Psoas muscle (tissue), 8 donors: ENCODE measurements at places on chromosomes 6 and 20. TPM values are rescaled to one million over a fixed set of nuclear protein-coding genes. Genes with fewer than 3 reads are reported as not detected.

TENT5A gene
- 1.8 TPM for polyA plus RNA-seq

ULBP3 gene
- polyA plus RNA-seq: 0.55 TPM

PI16 gene
- 1.2 TPM for polyA plus RNA-seq

DEFB125 gene
- not detected for polyA plus RNA-seq

TSPYL1 gene
- 55.1 TPM for polyA plus RNA-seq

PROCR gene
- polyA plus RNA-seq: 6.1 TPM

RIN2 gene
- 5.5 TPM for polyA plus RNA-seq

LRRC1 gene
- 0.39 TPM for polyA plus RNA-seq

LBP gene
- 10.2 TPM for polyA plus RNA-seq

MYH7B gene
- polyA plus RNA-seq: 6.4 TPM

CST2 gene
- not detected for polyA plus RNA-seq

DNA sequence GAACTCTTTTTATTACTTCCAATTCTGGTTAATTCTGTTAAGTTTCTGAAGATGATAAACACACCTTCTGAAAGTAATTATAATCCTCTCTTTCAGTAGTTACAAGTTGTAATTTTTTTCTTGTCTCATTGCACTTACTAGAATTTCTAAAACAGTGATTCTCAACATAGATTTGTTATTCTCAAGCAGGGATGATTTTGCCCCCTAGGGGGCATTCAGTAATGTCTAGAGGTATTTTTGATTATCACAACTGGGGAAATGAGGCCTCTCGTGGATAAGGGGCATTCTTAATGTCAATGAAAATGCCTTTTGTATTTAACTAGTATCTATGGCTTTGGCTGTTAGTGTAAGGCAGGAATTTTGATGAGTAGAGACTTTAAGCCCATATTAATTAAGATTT is 39.4 kb upstream of the MAFB start:
- DNase-seq: no peak

- DNase-seq: peak; percentile 37
Measured at GRCh38 chr20:34473262-34473883, 42.8 kb upstream of the DYNLRB1 start.

DNA sequence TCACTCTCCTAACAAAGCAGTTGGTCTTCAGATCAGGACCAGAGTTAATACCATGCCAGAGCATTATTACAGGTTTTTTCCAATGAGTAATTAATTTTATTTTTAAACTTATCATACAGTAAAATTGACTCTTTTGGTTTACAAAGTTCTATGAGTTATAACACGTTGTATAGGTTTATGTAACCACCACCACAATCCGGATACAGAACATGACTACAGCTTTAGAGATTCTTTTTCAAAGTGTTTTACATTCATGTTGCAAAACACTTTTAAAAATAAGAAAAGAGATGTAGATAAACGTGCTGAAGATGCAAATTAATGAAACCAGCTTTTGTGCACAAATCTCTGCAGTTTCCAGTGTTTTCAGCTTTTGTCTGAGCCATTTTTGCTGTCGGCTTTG is 1.5 kb upstream of the TPBG start:
- no peak for DNase-seq

- DNase-seq: peak; percentile 33
Measured at GRCh38 chr20:21102603-21103311, 3.4 kb downstream of the LINC00237 start.

- no peak for DNase-seq
Measured at GRCh38 chr20:11350126-11351005, 567.3 kb upstream of the BTBD3 start.

DNA sequence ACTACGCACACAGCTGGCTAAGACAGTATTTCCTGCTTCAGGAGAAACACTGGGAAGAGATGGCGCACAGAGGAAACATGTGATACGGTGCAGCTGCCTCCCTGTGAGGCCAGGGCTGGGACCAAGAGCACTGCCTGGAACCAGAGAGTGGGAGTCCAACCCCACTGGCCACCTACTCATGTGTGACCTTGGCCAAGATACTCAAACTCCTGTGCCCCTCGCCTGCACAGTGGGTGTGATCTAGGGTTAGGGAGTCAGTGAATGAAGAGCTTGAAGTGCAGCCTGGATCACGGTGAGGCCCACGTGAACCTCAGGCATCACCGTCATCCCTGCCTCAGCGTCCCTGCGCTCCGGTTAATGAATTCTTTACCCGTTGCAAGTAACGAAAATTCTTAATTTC is 41.7 kb upstream of the MPC1 start:
- no peak for DNase-seq

- no peak for DNase-seq
Measured at GRCh38 chr6:56091159-56091869, 156.1 kb downstream of the COL21A1 start.

DNA sequence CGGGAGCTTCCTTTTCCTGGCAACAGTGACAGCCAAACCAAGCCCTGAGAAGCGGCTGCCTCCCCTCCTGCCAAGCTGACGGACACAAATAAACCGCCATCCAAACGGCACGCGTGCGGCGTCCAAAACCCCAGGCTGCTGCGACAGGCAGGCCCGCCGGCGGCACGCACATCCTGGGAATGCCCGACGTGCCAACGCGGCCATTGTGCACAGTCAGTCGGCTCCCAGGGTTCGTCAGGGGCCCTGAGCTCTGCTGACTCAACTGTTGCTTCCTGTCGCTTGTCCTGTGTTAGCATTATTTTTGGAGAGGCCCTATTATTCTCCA is 6.8 kb downstream of the JAG1 start:
- DNase-seq: peak; percentile 71

- DNase-seq: no peak
Measured at GRCh38 chr6:116648156-116648555, 20.4 kb downstream of the ZUP1 start.

DNA sequence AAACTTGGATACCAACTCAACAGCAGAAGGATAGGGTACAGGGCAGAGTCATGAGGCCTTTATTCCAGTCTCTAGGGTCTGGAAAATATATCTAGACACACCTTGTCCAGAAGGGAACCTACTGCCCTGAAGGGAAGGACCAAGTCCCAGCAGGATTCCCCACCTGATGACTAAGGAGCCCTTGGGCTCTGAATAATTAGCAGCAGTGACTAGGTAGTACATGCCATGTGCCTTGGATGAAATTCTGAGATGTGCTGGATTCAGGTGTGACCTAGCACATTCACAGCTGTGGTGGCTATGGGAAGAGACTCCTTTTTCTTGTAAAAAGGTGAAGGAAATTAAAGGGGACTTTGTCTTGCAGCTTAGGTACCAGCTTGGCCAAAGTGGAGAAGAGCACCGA is 364.3 kb upstream of the PTCHD4 start:
- no peak for DNase-seq

- no peak for DNase-seq
Measured at GRCh38 chr20:58997141-58997770, 9.8 kb downstream of the CTSZ start.

- DNase-seq: no peak
Measured at GRCh38 chr6:34146021-34146782, at the start of gene GRM4. Gene GRM4 (minus strand): TSS chr6:34146087. CDS start chr6:34133496, 12,591 bp downstream.

DNA sequence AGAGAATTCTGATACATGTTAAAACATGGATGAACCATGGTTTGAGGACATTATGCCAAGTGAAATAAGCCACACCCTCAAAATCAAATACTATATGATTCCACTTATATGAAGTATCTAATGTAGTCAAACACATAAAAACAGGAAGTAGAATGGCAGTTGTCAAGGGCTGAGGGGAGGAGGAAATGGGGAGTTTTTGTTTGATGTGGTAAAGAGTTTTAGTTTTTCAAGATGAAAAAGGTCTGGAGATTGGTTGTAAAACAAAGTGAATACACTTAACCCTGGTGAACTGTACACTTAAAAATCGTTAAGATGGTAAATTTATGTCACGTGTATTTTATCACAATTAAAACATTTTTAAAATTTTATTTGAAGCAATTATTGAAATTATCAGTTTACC is 127.4 kb upstream of the GRIK2 start:
- no peak for DNase-seq

DNA sequence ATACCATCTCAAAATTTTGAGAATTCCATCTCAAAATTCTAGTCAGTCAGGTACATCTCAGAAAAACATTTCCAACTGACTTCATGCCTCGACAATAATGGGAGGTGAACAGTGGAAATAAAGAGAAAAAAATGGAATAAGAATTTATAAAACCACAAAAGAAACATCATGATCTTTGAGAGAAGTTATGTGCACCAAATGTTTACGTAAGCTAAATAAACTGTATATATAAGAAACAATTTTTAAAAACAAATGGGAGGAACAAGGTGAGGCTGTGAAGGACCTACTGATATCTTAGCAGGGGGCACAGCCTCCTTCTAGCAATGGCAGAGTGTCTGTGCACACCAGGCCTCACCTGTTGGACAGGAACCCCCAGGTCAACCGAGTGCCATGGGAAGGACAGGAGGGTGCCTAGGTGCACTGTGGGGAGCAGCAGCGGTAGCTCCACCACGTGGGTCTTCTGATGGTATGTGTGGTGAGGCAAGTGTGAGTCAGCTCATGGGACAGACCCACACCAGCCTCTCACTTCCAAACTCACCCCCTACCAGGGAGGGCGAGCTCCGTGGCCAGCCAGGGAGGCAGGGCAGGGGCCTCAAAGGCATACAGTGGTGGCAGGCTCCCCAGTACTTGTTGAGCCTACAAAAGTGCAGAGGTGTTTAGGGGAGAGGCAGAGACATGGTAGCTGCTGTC is 23.2 kb downstream of the DIDO1 start:
- no peak for DNase-seq

GRCh38 chr6:130679684-130680083 is 147.5 kb upstream of the SMLR1 start:
- no peak for DNase-seq

DNA sequence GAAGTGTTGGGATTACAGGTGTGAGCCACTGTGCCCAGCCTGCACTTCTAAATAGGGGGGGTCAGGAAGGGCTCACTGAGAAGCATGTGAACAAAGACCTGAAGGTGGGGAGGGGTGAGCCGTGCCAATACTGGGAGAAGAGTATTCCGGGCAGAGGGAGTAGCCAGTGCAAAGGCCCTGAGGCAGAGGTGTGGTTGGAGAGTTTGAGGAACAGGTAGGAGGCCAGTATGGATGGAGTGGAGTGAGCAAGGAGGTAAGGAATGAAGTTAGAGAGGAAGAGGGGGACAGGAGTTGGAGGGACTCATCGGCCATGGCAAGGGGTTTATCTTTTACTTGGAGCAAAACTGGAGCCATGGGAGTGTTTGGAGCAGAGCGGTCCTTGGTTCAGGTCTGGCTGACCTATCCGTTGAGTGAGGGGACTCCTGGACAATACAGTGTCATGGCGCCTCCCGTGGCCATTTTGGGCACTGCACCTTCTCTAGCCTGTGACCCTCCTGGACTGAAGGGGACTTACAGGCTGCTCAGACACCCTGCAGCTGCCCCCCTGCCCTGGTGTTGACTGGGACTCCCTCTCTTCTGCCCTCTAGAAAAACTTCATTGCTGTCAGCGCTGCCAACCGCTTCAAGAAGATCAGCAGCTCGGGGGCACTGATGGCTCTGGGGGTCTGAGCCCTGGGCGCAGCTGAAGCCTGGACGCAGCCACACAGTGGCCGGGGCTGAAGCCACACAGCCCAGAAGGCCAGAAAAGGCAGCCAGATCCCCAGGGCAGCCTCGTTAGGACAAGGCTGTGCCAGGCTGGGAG is 12.1 kb downstream of the FOXS1 start:
- DNase-seq: peak; percentile 85

DNA sequence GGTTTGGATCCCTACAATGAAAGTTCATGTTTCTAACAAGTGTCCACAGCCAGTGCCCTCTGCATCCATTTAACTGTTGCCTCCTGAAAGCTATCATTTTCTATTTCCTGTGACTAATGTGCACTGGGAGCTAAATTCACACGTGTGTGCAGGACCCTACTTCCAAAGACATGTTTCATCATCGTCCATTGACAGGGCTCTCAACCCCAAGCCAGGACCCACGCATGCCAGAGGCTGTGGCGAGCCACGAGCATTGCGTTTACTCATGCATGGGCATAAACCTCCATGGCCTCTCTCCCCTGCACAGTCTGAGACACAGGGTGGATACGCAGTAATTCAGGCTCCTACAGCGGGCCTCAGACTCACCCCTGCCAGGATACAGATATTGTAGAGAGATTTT is 153.2 kb downstream of the MAFB start:
- DNase-seq: no peak

GRCh38 chr6:131368198-131368911 is 204.7 kb upstream of the ARG1 start:
- DNase-seq: peak; percentile 20

GRCh38 chr6:75302280-75302679 is 17.7 kb upstream of the TMEM30A start:
- DNase-seq: no peak

- DNase-seq: no peak
Measured at GRCh38 chr6:145508107-145508506, 227.2 kb downstream of the EPM2A start.

DNA sequence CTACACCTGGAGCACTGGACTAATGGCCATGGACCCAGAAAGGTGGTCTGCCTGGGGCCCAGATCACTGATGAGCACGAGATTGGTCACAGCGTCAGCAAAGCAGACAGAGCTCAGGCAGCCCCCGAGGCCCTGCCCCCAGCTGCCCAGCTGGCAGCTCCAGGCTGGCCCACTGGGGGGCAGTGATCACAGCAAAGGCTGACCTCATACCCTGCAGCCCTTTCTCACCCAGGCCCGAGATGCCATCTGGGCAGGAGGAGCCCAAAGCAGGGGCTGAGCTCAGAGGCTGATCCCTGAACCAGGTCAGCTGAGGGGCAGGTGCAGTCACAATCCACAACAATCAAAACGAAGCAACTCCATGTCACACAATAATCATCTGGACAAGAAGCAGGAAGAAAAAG is 4.1 kb downstream of the MAP1LC3A start:
- no peak for DNase-seq

- no peak for DNase-seq
Measured at GRCh38 chr6:161013695-161014094, 22.1 kb downstream of the MAP3K4 start.

GRCh38 chr20:33925867-33926266 is 67.8 kb upstream of the RALY start:
- no peak for DNase-seq

- DNase-seq: no peak
Measured at GRCh38 chr6:38350220-38350619, 289.5 kb downstream of the BTBD9 start.

DNA sequence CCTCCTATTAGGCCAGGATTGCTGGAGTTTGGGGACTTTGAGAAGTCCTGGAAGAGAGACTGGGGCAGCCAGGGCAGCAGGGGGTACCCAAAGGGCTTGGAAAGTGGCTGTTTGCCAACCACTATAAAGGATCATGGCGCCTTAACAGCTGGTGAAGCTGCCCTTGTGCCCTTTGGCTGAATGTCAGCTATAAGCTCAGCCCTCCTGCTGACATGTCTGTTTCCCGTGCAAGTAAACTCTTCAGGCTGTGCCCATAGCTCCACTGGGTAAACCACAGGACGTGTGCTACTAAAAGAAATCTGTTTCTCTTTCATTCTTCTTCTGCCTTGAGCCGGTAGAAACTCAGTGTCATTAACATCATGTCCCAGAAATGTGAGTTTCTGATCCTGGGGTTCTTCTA is 97.3 kb downstream of the CAP2 start:
- DNase-seq: no peak

DNA sequence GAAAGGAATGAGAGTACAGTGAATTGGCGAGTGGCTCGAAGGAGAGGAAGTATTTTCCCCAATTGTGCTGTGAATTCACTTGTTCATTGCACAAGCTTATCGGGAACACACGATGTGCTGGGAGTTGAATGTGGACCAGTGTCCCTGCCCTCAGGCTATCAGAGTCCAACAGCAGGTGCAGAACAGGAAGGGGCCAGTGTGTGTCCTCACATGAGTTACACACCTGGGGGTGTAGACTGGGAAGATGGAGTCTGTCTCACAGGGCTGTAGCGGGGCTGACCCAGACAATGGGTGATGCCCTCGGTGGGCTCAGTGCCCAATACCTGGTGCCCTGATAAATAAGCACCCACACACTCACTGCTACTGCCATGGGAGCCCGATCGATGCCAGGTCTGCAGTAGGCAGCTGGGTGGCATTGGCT is 14.4 kb downstream of the DUSP22 start:
- no peak for DNase-seq
